ENCODE measurements at places on chromosomes 6 and 20.

- no peak for DNase-seq
Observed at GRCh38 chr20:48287021-48287494, 501.8 kb upstream of the SULF2 start.

DNA sequence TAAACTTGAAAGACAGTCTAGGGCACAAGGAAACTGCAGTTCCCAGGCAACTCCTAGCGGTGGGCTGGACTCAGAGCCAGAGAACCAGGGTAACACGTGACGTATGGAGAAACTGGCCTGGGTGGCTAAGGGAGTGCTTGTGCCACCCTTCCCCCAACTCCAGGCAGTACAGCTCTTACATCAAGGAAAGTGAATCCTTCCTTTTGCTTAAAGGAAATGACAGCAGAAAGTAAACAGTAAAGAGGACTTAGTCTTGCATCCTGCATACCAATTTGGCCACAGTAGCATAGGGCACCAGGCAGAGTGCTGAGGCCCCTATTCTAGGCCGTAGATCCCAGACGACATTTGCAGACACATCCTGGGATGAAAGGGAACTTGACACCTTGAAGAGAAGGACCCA is 322.8 kb downstream of the CD109 start:
- DNase-seq: no peak

DNA sequence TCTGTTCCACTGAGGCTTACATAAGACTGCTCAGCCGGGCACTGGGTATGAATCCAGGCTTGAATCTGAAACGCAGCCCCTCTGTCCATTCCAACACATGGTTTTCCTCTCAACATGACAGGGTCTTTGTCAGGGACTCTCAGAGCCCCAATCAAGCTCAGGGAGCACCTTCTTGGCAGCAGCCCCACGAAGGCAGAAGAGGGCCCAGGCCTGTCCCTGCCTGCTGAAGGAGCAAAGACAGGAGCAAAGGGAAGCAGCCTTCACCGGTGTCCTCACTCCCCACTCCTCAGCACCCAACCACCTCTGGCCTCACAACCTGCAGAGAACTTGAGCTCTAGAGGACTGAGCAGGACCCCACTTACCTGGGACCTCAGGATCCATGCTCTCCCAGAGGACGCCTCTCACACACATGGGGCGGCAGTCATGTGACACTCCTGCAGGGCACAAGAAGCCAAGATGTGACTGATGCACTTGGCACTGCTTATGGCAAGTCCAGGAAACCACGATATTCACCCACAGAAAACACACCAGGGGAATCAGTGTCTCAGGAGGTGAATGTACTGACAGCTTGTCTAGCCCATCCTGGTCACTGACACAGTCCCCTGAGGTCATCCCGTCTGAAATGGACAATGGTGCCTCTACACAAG is 4.3 kb downstream of the SNHG17 start:
- no peak for DNase-seq

DNA sequence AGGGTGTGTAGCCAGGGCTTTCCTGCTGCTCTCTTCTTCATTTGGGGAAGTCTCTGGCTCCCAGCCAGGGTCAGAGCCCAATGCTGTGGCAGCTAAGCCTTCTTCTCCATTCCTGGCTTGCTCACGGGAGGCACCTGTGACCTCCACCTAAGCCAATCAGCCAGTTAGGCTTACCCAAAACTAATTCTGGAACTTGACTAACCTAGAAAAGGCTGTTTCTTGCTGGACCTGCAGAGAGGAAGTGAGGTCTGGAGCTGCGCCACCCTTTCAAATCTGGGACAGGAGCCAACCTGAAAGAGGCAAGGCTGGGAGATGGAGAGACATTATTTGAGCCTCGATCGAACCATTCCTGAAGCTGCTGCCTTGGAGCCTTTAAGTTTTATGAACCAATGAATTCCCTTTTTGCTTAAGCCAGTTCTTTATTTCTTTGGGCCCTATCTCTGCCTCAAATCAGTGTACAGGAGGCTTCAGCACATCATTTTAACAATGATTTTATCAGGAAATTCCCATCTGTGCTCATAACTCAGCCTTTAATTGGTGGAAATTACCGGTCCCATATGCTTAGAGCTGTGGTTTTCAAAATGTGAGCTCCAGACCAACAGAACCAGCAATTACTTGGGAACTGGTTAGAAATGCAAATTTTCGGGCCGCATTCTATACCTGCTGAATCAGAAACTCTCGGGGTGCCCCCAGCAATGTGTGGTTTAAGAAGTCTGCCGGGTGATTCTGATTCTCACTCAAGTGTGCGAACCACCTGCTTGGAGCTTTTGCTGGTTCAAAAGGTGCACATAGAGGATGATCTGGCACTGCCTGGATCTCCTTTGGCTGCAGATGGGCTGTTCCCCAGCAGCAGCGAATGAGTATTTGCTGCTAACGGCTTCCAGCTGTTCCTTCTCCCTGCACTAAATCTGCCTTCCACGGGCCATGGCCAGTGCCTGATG is 97.4 kb upstream of the RNF24 start:
- DNase-seq: peak; percentile 53

DNA sequence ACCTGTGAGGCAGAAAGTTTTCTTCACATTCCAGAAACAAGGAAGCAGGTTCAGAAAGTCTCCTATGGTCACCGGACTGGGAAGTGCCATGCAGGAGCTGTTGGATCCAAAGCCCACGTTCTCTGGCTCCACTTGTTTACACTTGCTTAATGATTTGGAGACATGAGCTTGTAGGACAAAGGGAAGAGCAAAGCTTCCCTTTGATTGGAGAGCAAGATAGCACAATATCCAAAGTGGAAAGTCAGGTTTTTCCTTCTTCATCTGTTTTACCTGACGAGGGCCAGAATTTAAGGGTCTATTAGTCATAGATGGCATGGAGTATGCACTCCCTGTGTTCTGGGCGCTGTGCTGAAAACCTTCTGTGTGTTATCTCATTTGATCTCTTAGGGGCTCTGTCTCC is 81.2 kb downstream of the PDE7B start:
- no peak for DNase-seq

All from hematopoietic multipotent progenitor cell treated with erythropoietin and hydrocortisone succinate and interleukin-3 and kit ligand, for 6 days (in vitro differentiated cells).